ENCODE measurements at places on chromosomes 16 and 17.

DNA sequence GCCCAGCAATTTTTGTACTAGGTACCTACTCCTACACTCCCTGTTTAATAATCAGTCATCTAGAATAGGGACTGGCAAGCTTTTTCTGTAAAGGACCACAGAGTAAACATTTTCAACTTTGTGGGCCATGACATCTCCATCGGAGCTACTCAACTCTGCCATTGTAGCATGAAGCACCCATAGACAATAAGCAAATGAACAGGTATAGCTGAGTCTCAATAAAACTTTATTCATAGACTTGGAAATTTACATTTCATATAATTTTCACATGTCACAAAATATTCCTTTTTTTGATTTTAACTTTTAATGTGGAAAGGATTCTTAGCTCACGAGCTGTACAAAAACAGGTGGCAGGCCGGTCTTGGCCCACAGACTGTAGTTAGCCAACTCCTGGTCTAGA lies 345.8 kb downstream of the SOX9 start:
- DNase-seq: no peak

DNA sequence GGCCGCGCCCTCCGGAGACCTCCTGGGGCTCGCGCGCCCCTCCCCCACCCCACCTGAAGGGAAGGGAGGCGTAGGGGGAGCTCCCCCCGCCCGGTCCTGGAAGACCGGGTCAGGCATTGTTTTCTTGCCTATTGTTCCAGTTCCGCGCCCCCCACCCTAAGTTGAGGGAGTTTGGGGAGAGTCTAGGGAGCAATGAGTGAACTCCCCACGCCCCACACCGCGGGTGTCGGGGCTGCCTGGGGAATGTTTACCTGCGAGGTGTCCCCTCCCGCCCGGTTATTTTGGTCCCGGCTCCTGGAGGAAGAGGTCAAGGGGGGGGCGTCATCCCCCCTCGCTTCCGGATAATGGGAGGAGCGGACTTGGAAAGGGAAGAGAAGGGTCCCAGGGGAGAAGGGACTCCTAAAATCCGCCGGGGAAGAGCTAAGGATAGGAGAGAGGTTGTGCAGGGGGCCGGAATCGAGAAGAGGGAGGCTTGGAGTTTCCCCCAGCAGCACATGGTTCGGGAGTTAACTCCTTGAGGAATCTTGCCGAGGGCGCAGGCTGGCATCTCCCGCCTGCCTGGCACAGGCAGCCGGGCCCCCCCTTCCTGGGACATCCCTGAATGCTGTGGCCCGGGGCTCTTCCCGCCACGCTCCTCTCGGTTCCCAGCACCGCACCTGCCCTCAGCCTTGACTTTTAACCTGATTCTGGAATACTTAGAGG lies 881 bp downstream of the MLLT6 start:
- DNase-seq: peak; percentile 32

GRCh38 chr16:48231727-48232492 lies 12.2 kb upstream of the LONP2 start:
- no peak for DNase-seq

GRCh38 chr16:79132701-79133100 lies 467.8 kb downstream of the MAF start:
- DNase-seq: no peak

GRCh38 chr17:43846963-43847371 lies at the start of gene CD300LG:
Gene CD300LG (plus strand): TSS chr17:43847176. CDS start chr17:43847217, 41 bp downstream.
- DNase-seq: no peak

DNA sequence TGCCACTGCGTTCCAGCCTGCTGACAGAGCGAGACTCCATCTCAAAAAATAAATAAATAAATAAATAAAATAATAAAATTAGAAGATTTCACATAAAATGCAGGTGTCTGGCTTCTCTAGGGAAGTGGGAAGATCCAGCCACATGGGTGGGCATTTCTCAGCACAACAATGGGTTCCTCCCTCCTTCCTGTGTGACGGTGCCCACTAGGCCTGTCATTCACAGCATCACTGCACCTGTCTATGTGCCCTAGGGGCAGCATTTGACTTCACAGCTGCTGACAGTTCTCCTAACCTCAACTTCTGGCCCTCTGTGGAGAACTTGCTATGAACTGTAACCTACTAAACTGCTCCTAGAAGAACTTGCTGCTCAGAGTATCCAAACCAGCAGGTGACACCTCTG lies 3.0 kb downstream of the ABHD15 start:
- no peak for DNase-seq

GRCh38 chr17:20223808-20224328 lies 214.7 kb downstream of the SPECC1 start:
- no peak for DNase-seq

- DNase-seq: no peak
Observed at GRCh38 chr16:29975811-29976511, 2.3 kb downstream of the TAOK2 start.
